ENCODE measurements at places on chromosomes 12 and 14. TPM values are rescaled to one million over a fixed set of nuclear protein-coding genes. Genes with fewer than 3 reads are reported as not detected.

GRCh38 chr12:114257687-114258086 lies 148.3 kb downstream of the TBX5 start:
- no peak for DNase-seq

DNA sequence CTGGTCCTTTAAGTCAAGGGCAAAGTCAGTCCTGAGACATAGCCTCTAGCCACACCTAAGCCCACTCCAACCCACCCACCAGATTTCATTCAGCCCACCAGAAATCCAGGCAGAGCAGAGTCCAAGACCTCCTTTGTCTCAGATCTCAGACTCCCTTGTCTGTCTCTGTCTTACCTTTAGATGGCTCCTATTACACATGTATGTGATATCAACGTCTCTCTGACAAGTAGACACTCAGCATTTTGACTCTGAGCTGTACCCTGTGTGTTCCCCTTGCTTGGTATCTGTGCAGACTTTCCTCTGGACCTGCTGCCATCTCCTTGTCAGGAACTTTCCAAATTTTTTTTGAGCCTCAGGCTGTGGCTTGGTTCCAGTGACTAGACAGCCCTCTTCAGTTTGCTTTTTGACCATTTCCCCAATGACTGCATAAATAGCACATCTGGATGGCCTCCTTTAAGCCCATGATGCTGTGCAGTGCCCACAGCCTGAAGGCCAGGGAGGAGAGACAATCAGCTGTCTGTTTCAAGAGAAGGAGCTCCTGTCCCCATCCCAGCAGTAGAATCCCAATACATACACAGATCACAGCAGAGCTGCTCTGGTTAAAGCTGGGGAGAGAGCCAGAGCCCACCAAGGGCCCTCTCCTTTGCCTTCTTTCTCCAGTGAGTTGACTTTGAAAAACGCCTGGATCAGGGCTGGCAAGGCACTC lies 7.0 kb downstream of the POU6F1 start:
- no peak for DNase-seq

DNA sequence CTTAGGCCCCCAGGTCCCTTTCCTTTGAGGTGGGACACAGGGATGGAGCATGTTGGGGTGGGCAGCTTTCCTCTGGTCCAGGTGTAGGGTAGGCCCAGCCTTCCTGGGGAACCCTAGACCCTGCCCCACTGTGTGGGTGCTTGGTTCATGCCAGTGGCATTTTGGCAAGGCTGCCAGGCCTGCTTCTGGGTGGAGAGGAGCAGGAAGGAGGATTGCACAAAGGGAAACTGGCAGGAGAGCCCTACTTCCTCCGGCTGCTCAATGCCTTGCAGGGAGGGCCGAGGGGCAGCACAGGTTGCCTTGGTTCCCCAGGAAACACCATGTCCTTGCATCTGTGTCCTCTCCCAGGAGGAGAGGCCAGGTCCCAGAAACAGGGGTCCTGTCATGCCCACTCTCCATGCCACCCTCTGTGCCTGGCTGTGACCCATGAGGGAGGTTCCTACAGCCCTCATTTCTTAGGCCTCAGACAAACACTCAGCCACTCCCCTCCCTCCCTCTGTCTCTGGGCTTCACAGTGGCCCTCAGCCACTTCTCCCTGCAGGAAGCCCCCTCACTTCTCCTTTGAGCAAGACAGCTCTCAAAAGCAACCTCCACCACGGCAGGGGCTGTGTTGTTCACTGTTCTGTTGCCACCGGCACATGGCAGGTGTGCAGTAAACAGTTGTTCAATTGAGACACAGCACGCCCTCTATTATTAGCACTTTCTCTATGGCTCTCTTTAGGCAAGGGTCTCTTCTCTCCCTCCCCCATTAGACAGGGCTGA lies 6.8 kb upstream of the KRT80 start:
- DNase-seq: no peak

DNA sequence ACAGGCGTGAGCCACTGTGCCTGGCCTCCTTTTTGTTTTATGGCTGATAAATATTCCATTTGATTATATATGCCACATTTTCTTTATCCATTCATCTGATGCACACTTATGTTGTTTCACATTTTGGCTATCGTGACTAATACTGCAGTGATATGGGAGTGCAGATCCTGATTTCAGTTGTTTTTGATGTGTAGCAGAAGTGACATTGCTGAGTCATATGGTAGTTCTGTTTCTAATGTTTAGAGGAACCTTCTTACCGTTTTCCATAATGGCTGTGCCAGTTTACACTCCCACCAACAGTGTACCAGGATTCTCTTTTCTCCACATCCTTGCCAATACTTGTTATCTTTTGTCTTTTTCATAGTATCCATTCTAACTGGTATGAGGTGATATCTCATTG lies 235.9 kb downstream of the ERC1 start:
- no peak for DNase-seq

- no peak for DNase-seq
Measured at GRCh38 chr12:18567787-18568186, 170.0 kb downstream of the PLCZ1 start.

The KLRD1 gene
- total RNA-seq: 8.8 TPM
